ENCODE measurements at places on chromosomes 1 and 21.

DNA sequence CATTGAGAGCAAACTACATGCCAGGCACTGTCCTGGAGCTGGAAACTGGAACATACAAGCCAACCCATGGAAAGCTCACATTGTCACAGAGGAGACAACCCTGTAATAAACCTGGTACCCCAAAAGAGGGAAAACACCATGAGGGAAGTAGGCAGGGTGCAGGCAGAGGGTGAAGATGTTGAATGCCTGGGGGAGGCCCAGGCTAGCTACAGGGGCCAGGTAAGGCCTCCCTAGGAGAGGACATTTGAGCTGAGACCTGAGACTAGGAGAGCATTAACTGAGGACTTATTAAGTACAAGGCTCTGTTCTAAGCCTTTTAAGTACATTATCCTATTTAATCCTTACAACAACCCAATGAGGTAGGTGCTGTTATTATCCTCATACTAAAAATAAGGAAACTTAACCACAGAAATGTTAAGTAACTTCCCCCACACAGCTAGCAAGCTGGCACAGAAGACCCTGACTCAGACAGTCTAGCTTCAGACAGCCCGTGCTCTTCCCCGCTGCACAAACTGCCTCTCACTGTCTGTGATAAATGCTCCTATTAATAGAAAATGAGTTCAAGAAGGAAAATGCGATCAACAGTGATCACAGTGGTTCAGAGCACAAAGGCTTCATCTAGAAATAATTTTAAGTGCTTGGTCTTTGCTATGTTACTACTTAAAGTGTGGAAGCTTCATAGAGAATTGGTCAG is 41.8 kb downstream of the ZNF281 start:
- no peak for DNase-seq

DNA sequence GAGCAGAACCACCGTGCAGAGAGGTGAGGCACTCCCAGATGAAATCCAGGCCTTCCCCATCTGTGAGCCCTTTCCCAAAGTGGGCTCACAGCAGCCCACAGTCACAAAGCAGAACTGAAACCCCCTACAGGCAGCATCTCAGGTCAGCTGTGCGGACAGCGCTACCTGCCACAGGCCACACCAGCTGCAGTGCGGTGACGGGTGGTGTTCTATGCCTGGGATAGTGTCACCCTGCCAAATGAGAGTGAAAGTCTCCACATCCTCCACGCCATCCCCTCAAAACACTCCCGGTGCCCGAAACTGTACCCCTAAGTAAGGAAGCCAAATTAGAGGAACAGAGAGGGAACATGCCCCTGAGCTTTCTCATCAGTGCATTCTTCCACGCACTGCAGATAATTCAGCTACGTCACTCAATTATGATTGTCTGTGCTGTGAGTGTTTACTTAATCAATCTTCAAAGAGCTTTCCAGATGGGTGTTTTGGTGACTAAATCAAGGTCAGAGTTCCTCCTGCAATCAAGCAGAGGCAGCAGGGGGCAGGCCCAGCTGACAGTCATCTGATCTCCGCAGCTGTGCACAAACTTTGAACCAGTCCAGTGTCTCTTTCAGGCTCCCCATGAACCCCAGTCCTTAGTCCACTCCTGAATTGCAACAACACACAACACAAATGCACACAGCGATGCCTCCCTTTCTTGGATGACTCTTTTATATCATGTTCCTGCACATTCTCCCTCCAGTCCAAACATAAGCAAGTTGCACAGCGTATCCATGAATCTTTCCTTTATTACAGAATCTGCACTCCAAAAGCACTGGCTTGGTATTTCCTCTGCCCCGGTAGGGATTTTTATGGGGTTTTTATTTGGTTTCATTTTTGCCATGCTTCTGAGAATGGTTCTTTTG is 150.0 kb downstream of the TOMM20 start:
- DNase-seq = peak; percentile 59

DNA sequence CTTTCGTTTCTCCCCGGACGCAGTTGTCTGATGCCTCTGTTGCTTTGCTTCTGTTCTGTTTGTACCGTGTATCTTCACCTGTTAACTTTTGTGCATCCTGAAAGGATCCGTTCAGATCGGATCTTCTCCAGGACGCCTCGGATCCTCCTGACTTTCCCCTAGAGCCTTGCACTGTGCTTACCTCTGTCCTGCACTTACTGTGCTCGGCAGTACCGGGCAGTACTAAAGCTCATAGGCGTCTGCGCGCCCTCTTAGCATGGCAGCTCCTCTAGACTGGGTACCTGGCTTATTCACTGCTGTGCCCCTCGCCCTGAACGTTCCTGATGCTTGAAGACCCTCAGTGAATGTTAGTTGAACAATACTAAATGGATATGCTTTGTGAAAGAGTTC is 934 bp downstream of the SCP2 start:
- DNase-seq = no peak

DNA sequence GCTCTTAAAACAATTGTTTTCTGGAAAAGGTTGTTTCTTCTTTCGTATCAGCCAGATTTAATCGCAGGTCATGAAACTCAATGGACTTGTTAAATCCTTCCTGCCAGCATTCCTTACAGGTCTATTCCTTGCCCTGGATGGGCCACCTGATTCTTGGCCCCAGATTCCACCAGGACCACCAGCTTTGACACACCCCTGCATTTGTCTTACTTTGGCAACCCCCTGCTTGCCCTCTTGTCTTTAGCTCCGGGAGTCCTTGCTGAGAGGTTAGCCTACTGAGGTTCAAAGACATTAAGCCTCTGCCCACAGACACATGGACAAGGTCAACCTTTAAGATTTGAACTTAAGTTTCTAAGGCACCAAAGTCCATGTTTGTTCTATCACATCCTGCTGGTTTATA is 27.1 kb upstream of the DAB1 start:
- DNase-seq = no peak

- DNase-seq = no peak
Measured at GRCh38 chr1:206962272-206962671, 8.0 kb downstream of the FCAMR start.

GRCh38 chr1:218262259-218262658 is 22.8 kb upstream of the RRP15 start:
- DNase-seq = no peak

GRCh38 chr21:37000381-37000780 is 6.1 kb upstream of the RIPPLY3 start:
- DNase-seq = no peak

GRCh38 chr1:32990887-32991286 is 26.3 kb upstream of the RNF19B start:
- no peak for DNase-seq

DNA sequence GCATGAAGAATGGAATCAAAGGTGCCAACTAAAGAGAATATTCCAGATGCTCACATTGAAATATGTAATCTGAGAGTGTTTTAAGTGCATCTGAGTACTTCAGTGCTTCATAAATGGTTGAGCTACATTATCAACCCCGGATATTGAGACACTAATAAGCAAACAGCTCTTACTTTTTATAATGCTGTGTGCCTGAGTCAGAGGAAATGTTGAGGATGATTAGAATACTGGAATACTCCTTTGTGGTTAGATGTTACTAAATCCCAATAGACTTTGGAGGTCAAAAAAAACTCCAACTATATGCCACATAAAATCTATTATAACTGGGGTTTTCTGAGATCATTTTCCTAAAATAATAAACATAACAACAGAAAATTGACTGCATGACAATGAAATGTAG is 12.5 kb upstream of the KCNA3 start:
- DNase-seq = no peak

- DNase-seq = peak; percentile 36
Measured at GRCh38 chr1:110787328-110788071, 85.4 kb upstream of the CD53 start.

DNA sequence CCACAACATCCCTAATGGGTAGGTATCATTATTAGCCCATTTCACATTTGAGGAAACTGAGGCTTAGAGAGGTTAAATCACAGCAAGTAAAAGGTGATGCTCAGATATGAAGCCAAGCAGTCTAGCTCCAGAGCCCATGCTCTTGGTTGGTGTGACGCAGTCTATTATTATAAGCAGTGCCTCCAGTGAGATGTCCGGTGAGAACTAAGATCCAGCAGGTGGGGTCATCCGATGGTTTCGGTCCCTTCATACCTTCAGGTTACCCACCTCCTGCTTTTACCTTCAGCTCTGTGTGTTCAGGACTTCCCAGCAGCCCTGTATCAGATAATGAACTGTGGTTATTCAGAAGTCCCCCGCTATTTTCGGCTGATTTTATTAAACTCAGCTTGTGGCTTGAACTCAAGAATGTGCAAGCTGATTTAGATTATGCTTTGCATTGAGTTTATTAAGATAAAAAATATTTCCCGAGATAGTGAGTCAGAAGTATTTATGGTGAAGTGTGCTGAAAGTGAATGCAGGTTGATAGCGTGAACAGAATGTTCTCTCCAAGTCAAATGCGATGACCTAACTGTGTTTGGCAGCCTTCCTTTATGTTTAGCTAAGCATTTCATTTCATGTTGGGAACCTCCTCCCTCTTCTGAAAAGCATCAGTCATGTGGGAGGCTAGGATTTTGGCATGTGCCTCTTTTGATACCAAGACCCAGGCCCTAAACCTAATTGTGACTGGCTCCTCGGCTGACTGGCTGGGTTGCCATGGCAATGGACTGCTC is 160.9 kb upstream of the UBE2U start:
- DNase-seq = no peak

DNA sequence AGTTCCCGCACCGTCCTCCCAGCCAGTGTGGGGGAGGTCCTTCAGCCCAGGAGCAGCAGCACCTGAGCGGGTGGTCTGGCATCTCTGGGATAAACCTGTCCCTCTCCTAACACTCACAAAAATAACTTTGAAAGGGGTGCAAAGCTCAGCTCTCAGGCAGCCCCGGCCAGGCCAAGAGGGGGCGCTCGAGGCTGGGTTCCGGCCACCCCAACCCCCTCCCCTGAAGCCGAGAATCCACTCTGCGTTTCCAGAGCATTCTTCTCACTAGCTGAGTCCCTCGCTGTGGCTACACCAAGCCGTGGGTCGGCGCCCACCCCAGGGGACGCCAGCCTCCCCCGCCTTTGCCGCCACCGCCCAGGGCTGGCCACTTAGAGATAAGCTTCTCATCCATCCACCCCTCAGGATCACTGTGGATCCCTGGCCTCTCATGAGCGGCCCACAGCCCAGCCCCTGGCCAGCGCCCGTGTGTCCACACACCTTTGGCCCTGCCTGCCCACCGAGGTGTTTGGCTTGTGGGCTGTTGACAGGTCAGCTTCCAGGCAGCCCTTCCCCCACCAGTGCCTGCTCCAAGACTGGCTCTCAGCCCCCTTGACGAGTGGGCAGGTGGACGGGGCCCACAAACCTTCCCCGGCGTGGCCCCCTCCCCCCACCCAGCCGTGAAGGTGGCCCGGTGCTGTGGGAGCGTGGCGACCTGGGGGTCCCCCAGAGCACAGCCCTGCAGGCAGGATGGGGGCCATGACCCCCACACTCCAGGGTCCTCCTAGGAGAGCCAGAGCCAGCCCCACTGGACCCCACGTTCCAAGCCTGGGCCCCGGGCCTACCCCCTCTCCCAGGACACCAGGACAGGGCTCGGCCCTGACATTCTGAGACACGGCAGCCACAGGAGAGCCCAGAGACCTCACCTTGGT is 1.9 kb downstream of the FTCD start:
- DNase-seq = peak; percentile 20

- DNase-seq = no peak
Measured at GRCh38 chr1:63691701-63692425, 82.0 kb upstream of the ROR1 start.

GRCh38 chr1:13790290-13791030 is 90.5 kb downstream of the PRDM2 start:
- DNase-seq = no peak

DNA sequence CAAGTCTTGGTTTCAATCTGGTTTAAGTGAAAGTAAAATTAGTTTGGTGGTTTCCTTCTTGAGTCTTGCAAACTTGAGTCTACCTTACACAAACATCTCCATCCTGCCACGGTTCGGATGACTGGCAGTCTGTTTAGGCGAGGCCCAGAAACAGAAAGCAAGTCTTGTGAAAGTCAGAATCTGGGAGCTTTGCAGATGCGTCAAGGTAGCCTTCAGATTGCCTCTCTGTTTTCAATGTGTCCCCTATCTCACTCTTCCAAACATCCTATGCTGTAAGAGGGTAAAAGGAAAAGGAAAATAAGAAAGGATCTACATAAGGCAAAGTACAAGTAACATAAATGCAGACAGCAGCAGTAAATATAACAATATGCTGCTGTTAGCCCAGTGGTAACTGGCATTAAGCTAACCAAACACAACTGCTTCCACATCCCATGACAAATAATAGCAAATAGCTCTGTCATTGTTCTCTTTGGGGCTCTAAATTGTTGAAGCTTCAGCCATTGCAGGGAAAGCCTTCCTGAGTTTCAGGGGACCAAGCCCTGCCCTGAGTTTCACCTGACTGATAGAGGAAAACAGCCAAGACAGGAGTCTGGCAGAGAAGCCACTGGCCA is 26.2 kb upstream of the C1orf105 start:
- peak; percentile 36 for DNase-seq

- DNase-seq = no peak
Measured at GRCh38 chr1:187911820-187912219, 1083.1 kb downstream of the PLA2G4A start.

DNA sequence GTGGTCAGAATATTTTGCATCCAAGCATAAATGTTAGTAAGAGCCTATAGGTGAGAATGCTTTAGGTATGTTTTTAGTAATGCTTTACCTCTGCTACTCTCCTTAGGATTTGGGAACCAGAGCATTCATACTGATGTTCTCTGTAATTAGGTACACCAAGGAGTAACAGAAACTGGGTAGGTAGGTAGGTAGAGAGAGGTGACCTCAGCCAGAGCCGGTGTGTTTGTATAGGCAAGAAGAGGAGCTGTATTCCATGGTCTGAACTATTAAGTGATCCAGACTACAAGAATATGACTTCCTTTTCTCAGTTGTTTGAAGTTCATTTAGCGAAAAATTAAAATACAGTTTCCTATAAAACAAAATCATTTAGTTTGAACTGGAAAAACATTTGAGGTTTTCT is 108.5 kb downstream of the SDCCAG8 start:
- no peak for DNase-seq

GRCh38 chr1:230917284-230918135 is 49.2 kb upstream of the C1orf198 start:
- peak; percentile 57 for DNase-seq

GRCh38 chr1:11893907-11894251 is 32.3 kb downstream of the KIAA2013 start:
- DNase-seq = peak; percentile 54

DNA sequence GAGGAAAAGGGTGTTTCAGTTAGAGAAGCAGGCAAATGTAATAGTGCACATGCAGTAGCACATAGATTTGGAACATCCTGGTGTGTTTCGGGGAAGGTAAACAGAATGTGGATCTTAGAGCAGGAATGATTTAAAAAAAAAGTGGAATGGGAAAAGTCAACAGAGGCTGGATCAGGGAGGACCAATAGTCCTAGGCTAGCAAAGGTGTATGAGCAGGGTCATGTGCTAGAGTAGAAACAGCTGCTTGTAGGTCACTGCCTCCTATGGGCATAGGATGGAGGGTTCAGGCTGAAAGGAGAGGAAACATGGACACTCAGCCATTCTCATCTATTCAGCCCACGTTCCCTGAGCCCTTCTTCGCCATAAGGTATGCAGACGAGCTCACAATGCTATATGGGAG is 3.7 kb upstream of the KPNA6 start:
- no peak for DNase-seq

- DNase-seq = no peak
Measured at GRCh38 chr1:80064524-80064923, 1058.0 kb upstream of the ADGRL4 start.

- DNase-seq = peak; percentile 23
Measured at GRCh38 chr1:13732971-13733667, 33.1 kb downstream of the PRDM2 start.

- no peak for DNase-seq
Measured at GRCh38 chr1:109249654-109250401, 489 bp downstream of the CELSR2 start.

- no peak for DNase-seq
Measured at GRCh38 chr1:152148981-152149380, 10.0 kb downstream of the RPTN start.

- no peak for DNase-seq
Measured at GRCh38 chr1:226676381-226676780, 62.7 kb downstream of the ITPKB start.
